Sigmoid colon (tissue), 7 donors: ENCODE measurements at places on chromosomes 7 and 10. TPM values are rescaled to one million over a fixed set of nuclear protein-coding genes. Genes with fewer than 3 reads are reported as not detected.
A peak's percentile ranks its signal among the peaks of the same experiment; 100 is the strongest.

- DNase-seq = no peak
Measured at GRCh38 chr10:19668116-19668515, 148.1 kb upstream of the PLXDC2 start.

GRCh38 chr10:26457088-26457487, 18.9 kb downstream of the APBB1IP start:
- DNase-seq = no peak

DNA sequence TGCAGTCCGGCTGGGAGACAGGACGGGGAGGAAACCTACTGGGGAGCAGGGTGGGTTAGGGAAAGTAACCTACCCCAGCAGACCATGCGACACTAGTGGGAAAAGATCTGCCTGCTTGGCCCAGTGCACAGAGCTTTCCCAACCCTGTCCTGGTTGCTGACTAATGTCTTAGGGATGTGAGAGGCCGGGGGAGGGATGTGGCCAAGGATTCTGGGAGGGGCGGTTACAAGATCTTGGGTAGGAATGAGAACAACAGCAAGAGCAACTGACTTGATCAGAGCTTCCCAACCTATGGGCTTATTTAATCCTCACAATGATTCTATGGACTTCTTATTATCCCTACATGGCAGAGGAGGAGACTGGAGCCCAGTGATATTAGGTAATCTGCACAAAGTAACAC, 24.0 kb upstream of the EIF5AL1 start:
- DNase-seq = peak; percentile 93

DNA sequence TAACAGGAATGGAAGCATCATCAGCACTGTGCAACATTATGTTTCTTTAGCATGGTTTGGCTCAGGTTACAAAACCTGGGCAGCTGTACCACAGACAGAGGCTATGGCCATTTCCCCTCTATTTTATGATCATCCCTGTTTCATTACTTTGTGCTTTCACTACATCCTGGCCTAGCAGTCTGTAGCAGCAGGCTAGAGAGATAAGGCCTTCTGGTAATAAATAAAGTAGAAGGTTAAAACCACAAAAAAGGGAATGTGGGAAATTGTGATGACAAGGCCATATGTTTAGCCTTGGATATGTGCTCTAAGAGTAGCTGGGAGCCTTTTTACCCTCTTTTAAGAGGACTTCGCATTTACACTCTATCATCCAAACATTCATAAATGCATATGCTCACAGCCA, 266.2 kb upstream of the PHF14 start:
- no peak for DNase-seq

SH2D4B gene
- not detected for total RNA-seq

DNA sequence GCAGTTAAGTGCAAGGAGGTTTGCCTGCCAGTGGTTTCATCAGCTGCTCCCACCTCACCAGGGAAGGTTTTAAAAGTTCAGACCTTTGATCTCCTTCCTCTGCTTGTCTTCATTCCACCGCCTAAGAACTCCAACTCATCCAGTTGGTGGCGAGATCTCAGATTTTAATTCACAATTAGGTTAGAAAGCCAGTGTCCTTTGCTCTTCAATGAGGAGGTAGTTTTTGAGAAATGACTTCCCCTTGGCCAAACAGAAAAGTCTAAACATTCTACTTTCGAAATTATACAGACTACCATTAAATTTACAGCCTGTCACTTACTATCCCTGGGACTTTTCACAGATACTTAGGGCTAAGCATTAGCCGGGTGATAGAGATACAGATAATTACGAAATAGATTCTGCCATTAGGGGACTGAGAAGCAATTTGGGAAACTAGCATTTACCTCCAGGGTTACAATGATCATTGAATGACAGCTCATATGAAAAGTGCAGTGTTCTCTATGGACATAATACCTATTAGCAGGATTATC, 513.4 kb upstream of the GHITM start:
- DNase-seq = no peak

- DNase-seq = no peak
Measured at GRCh38 chr7:24138343-24138742, 145.6 kb upstream of the NPY start.

DNA sequence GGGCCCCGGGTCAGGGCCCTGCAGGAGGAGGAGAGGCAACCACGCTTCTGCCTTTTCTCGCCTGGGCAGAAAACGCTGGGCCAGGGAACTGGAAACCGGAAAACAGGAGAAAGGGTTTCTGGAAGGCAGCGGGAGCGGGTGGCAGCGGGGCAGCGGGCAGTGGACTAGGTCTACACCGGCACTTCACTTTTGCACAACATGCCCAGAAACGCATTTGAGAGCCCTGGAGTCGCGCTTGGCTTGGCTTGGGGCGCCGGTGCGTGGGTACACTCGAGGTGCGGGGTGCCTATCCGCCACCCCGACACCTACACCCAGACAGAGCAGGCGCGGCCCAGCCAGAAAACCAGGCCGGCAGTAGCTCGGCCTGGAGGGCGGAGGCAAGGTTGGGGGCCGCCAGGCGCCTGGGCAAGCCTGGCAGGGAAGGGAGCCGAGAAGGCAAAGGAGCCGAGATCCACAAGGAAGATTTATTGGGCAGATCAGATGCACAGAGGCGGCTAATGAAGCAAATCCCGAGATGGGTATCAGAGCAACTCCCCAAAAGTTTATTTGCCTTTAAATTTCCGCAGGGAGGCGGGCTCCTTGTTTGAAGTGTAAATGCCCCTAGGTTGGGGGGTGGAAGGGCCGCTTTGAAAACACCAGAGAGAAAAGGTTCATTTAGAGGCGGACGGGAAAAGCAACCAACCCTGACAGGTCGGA, 3.2 kb upstream of the PAX2 start:
- DNase-seq = peak; percentile 52

DNA sequence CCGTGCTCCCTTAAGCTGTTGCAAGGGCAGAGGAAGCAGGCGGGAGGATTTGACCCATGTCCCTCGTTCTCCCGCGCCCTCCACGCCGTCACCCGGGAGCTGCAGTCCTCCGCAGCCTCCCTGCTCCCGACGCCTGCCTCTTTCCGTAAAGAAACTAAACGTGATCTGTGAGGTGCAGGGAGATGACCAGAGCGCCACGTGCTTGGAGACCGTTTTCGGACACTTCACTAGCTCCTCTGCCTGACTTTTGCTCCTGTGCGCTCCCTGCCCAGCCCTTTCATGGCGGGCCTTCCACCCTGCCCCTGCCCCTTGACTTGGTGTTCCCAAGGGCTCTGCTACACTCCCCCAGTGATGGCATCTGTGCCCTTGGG, 171.2 kb downstream of the LSM5 start:
- no peak for DNase-seq

HECW1 gene
- 1.5 TPM for total RNA-seq

HYAL4 gene
- not detected for total RNA-seq

DNA sequence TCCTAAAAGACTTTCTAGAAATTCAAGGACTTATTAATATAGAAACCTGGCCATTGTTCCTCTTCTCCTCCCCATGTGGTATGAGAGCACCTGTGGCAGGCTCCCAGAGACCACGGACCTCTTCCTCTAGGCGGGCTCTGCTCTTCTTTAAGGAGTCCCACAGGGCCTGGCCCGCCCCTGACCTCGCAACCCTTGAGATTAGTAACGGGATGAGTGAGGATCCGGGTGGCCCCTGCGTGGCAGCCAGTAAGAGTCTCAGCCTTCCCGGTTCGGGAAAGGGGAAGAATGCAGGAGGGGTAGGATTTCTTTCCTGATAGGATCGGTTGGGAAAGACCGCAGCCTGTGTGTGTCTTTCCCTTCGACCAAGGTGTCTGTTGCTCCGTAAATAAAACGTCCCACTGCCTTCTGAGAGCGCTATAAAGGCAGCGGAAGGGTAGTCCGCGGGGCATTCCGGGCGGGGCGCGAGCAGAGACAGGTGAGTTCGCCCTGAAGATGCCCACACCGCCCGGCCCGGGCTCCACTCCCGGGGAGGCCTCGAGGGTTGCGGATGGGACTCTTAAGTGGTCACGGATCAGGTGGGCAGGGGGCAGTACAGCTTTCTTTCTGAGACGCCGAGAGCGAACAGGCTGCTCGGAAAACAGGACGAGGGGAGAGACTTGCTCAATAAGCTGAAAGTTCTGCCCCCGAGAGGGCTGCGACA, at the start of gene SLC26A4:
SLC26A4 (plus strand) TSS at position 448 of the 700 bp plus-strand sequence. CDS start 814 bp downstream, outside the sequence.
- DNase-seq = no peak

GRCh38 chr10:32005050-32005449, 51.2 kb downstream of the KIF5B start:
- DNase-seq = no peak

DNA sequence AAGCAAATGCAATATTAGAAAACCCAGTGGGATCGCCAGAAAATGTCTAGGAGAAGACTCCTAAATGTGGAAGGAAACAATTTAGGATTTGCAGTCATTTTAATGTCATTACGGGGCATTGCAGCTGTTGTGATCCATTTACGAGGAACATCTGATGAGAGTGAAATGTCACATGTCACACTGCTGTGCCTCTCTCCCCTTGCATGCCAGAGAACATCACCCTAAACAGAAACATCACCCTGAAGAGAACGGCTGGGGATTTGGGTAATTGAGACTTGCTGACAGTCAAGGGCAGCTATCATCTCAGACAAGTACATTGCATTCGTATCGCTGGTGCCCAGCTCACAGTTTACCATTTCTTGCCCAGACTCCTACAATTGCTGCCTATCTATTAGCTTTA, 785.7 kb upstream of the POM121L12 start:
- no peak for DNase-seq

GRCh38 chr7:129354428-129355157, 79.6 kb upstream of the STRIP2 start:
- no peak for DNase-seq

DNA sequence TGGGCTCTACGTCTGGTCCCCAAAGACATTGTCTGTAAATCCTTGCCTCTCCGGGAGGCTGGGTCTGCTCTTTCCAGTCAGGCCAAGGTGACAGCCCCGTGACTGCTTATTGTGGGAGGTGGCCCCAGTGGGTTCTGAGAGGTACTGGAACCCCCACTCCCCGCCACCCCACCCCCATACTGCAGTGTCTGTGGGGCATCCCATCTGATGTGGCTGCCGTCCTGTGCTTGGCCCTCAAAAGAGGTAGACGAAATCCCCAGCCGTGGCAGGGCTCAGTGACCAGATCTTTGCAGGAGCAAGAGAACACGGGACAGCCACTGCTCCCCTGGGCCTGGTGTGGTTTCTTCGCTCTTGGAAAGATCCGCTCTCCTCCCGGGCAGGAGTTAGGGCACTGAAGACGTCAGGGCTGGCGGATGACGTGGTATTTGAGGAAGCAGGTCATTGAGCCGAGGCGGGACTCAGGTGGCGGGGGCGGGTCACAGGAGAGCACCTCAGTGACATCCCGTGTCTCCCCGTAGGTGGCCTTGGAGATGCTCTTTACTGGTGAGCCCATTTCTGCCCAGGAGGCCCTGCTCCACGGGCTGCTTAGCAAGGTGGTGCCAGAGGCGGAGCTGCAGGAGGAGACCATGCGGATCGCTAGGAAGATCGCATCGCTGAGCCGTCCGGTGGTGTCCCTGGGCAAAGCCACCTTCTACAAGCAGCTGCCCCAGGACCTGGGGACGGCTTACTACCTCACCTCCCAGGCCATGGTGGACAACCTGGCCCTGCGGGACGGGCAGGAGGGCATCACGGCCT, 20.7 kb downstream of the ECHDC3 start:
- DNase-seq = no peak

WNT16 gene
- 0.55 TPM for total RNA-seq

HTRA1 gene
- 119 TPM for total RNA-seq

DNA sequence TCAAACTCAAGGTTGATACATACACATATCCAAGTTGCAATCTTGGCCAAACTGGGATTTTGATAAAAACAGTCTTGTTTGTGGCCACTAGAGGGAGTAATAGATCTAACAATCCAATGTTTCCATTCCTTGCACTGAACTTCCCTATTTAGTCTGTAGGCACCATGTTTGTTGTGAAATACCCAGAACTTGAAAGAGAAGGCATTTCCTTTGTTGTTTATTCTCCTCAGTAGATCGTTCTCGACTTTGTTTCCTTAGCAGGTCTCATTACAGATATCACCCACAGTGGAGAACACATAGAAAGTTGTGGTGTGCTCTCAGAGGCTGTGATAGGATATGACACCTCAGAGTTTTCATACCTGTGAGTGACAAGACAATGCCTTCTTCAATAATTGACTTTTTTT, 70.3 kb upstream of the MXI1 start:
- DNase-seq = no peak

CASP7 gene
- 15.5 TPM for total RNA-seq

GRCh38 chr7:135993950-135994349, 16.8 kb upstream of the MTPN start:
- DNase-seq = no peak

DNA sequence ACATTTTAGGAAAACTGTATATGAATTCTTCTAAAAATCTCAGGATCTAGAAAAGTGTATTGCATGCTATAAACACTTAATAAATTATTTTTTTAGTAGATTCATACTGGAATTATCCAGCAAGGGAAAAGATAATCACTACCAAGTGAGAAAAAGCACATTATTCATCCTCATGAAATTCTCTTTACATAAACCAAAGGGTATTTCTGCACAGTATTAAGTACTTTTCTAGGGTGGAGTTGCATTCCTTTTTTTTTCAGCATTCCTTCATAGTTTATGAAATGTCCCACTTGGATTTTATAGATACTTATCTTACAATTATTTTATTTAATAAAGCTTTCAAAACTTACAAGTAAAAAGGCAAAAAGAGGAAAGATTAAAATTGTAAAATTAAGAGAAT, 403.3 kb downstream of the HGF start:
- DNase-seq = no peak

DNA sequence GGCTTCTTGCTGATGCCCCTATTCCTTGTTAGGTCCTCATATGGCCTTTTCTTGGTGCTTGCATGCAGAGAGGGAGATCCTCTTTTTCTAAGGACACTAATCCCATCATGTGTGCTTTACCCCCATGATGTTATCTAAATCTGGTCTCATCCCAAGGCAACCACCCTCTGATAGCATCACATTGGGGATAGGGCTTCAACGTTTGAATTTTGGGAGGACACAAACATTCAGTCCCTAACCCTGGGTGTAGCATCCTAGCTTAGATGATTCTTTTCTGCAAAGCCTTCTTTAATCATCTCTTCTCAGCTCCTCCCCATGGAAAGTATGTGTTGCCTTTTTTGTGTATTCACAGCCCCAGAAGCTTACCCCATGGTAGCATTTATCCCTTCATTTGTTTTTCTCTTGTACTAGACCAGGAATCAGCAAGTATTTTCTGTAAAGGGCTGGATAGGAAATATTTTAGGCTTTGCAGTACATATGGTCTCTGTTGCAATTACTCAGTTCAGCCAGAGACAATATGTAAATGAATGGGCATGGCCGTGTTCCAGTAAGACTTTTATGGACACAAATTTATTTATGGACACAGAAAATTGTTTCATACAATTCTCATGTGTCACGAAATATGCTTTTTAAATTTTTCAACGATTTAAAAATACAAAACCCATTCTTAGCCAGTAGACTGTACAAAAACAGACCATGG, 101.5 kb upstream of the CSTF2T start:
- DNase-seq = no peak
